ENCODE measurements at places on chromosomes 11 and 22.

DNA sequence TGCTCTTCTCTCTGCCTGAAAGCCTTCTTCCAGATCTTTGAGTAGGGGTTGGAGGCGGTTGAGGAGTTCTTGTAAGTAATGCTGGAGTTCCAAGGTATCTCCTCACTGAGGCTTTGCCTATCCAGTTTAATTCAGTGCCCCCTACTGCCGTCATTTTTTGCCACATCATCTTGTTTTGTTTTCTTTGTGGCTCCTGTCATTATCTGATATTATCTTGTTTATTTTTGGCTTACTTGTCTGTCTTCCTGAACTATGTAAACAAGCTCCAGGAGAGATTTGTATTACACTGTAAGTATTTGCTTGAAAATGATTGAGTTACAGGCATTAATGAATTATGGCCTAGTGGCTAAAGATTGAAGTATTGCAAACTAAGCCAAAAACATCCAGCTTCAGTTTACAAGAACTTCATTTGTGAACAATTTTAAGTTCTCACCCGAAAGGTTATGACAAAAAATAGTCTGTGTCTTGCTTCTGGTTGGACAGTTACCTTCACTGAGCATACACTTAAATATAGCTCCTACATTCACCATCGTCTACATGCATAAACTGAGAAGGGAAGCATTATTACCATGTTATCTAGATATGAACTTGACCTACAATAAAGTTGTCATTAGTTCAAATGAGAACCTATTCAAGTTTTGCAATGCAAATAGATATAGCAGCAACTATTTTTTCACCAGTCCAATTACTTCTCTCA, 154.8 kb downstream of the ARHGAP42 start:
- DNase-seq: no peak

GRCh38 chr22:19120829-19121630, 1.2 kb downstream of the DGCR2 start:
- DNase-seq: peak; percentile 81

DNA sequence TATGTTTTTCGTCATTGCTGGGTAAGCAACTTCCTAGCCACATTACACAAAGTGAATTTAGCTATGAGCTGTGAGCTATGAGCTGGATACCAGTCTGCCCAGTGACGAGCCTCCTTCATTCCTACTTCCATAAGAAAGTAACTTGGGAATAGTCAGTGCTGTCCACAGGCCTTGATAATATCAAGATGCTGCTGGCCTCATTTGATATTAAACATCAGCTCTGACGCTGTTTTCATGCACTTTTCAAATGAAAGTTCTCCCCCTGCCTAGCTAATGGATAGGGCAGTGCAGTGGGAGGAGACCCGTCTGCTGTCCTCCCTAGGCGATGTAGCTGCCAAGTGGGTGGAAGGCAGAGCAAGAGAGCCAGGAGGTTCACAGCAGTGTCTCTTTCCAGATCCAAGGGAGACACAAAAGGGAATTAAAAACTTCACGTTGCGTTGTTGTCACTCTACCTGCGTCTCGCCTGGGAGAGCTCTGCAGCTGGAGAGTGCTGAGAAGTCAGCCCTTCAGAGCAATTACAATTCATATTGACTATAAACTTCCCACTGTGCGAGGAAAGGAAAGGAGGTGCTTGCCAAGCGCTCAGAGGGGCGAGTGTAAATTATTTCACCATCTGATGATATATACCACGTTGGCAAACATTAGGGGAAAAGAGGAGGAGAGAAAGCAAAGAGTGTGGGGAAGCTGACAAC, 861.4 kb downstream of the NTM start:
- no peak for DNase-seq

DNA sequence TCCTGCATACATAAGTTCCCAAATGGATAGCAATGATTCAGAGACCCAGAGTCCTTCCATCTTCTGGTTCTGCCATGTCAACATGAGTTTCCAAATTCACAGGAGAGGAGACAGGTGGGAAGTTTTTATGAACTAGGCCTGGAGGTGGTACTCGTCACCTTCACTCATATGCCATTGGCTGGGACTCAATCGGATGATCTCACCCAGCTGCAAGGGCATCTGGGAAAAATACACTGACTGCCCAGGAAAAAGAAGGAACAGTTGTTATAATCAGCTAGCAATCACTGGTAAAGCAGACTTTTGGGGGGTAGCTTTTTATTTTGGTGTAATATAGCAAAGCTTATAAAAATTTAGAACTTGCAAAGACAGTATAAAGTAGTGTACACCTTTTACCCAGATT, 83.9 kb downstream of the OTOG start:
- no peak for DNase-seq

DNA sequence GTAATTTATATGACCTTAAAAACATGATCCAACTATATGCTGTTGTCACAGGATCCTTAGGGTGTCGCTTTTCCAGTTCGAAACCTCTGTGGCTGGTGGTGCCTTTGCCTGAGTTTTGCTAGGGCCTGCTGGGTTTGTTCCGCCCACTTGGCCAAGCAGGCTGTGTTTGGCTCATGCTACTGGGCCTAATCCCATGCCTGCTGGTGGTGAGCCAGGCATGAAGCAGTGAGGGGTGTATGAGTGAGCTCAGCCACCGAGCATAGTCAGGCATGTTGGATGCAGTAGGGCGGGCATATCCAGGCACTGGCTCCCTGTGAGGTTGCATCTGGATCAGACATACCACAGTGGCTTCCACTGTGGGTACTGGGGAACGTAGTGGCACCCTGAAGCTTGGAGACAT, 16.3 kb downstream of the NPAT start:
- DNase-seq: no peak

- DNase-seq: no peak
These were observed 27.9 kb downstream of the ARRB1 start for GRCh38 chr11:75323609-75324008.

DNA sequence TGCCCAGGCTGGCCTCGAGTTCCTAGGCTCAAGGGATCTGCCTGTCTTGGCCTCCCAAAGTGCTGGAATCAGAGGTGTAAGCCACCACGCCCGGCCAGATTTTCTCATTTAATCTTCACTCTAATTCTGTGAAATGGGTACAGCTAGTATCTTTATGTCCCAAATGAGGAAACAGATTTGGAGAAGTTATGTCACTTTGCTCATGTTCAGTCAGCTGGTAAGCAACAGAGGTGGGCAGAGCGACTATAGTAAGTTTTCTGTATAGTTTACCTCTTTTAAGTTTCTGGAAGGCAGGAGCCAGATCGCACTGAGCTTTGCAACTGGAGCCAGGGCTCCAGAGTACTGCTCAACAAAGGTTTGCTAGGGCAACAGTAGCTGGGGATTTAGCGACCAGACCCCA, 33.2 kb downstream of the RCOR2 start:
- no peak for DNase-seq

DNA sequence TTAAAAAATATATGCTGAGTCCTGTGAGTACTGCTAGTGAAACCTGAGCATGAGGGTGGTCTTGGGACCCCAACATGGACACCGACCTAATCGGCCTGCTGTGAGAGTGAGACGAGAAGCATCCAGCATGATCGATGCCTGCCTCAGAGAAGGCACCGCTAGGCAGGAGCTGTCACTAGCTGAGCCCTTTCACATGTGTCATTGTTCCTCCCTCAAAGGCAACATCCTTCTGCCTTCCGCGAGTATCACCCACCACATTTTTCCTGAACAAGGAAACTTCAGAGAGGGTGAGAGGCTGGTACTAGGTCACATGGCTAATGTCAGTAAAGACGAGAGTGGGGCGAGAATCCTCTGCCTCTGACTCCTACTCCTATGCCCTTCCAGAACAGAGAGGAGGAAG, 35.6 kb downstream of the AP1B1 start:
- DNase-seq: no peak

DNA sequence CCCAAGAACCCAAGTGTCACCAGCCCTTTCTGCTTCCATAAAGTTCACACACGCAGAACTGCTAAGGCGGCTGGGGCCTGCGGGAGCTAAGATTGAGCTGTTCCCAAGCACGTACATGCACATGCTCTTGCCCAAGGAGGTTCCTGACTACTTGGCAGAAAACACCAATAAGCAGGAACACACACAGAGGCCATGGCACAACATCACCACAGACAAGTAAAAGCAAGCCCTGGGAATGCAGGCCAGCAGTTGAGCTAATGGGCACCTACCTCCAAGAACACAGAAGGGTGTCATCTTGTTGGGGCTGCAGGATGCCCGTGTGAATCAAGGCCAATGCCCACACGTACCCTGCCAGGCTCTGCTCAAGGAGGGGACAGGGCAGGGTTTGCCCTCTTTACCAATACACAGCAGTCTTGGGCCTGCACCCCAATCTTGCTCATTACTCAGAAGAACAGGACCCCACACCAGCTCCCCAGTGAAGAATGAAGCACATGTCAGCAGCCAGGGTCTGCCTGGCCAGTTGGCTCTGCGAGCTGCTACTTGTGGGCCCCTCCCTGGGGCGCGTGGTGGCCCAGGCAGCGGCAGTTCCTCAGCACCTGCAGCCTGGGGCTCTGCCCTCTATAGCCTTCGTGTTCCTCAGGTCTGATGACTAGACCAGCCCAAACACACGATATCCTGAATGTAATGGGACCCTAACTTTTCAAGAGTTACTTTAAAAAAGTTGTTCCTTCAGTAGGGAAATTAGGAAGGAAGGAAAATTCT, 32.3 kb upstream of the CYP2D6 start:
- DNase-seq: no peak

DNA sequence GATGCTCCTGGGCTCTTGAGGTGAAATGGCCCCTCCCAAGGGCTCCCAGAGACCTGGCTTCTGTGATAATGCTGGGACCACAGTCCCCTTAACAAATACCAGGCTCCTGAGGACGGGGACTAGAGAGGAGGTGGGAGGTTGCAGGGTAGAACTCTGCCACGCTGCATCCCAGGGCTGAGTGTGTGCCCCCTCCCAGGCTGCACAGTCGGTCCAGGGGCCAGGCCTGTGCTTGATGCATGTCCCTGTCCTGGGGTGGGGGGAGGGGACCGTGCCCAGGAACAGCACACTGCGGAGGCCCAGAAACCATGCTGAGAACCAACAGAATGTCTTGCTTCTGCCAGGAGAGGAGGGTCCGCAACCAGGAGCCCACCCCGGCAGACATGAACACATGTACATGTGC, 9.3 kb downstream of the CSF2RB start:
- DNase-seq: no peak

- DNase-seq: no peak
These were observed 30.4 kb upstream of the CREB3L1 start for GRCh38 chr11:46247090-46247489.

DNA sequence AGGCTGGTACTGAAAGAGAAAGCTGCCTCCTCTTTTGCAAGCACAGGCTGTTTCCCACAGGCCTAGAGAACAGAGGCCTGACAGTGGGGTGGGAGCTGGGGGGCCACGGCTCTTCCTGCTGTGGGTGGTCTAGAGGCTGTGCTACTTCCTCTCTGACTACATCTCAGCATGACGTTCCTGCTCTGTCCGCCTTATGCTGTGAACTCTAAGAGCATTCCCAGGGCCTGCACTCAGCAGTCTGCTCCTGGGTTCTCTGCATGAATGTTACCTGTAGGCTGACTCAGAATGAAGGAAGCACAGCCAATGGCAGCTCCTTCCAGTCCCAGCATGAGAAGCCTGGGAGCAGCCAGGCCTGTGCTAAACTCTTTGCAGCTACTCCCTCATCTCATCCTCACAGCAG, 534.3 kb downstream of the NTM start:
- DNase-seq: no peak

GRCh38 chr11:1152316-1153104, 5.2 kb upstream of the MUC5AC start:
- no peak for DNase-seq
